ENCODE measurements at places on chromosomes 2 and 18.

DNA sequence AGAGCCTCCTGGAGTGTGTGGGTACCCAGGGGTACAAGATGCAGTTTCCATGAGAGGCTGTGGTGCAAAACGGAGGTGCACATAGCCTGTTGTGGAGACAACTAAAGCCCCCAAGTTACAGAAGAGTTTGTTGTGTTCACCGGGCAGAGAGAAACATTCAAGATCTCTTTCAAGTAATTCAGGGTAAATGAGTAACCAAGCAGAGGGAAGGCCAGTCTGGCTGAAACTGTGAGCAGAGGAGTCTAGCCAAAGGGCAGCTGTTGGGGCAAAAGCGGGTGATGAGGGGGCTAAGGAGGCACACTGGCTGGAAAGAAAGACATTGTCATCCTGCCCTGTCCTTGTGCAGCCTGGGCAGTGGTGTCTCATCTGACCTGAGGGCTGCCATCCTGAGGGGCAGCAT is 52.0 kb downstream of the CXCR4 start:
- no peak for DNase-seq

GRCh38 chr18:40676668-40677067 is 1278.4 kb upstream of the PIK3C3 start:
- DNase-seq, result no peak

- DNase-seq, result no peak
Observed at GRCh38 chr18:57050310-57050949, 96.5 kb upstream of the BOD1L2 start.

DNA sequence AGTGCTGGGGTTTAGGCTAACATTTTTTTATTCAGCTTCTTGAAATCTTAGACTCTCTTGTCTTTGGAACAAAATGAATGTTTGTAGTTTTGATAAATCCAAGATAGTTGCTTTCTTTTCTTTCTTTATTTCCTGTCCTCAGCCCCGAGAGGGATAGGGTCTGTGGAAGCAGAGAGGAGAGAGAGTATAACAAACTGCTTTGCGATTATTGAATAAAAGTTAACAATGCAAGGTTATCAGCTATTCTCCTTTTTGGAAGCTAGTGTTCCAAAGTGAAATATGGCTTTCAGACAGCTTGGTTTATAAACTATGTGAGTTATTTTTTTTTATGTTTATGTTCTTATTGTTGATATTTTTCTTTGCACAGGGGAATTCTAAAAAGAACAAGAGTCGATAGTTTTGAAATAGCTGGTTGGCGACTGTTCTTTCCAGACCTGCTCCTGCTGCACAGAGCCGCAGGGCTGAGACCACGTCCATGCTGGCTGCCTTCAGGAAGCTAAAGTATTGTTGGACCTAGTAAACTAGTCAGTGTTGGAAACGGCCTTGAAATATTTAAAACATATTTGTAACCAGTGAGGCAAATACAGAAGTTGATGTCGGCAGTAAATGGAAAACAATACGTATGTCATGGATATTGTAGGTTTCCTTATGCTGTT is 15.5 kb upstream of the STON1 start:
- DNase-seq, result no peak

DNA sequence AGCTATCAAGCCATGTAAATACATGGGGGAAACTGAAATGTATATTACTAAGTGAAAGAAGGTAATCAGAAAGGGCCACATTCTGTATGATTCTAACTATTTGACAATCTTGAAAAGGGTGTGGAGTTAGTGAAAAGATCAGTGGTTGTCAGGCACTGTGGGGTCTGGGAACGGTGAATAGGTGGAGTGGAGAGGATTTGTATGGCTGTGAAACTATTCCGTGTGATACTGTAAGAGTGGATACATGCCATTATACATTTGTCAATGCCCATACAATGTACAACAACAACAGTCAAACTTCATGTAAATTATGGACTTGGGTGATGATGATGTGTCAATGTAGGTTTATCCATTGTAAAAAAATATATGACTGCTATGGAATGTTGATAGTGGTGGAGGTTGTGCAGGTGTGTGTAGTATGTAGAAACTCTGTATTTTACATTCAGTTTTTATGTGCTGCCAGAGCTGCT is 1116.2 kb downstream of the SUCLG1 start:
- no peak for DNase-seq

DNA sequence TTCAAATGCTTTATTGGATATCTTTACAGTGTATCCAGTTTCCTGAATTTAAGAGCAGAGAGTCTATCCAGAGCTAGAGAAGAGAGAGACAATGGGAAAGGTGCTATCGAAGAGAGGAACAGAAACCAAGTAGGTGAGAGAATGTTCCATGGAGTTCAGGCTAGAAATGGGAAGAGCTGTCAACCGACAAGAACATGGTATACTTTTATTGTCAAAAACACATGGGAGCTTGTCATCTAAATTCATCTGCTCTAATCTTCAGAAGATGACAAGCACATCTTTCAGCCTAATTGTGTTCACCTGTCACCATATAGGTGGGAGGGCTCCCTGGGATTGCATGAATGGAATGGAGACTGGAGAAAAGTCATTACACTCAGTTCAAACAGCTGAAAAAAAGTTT is 690.4 kb upstream of the LRATD1 start:
- DNase-seq, result no peak

GRCh38 chr18:29004921-29005320 is 828.0 kb upstream of the CDH2 start:
- no peak for DNase-seq

DNA sequence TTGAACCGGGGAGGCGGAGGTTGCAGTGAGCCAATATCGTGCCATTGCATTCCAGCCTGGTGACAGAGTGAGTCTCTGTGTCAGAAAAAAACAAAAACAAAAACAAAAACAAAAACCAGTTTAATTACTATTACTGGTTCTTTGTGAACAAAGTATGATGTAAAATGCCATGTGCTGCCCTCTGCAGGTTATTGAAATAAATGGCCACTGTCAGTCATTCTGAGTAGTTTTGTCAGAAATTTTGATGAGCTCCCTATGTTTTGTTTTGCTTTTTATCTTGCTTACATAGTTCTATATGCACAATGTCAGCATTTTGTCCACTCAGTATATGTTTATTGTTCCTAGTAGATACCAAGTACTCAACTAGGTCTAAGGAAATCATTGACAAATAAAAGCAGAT is 423.6 kb upstream of the CHST9 start:
- DNase-seq, result no peak

DNA sequence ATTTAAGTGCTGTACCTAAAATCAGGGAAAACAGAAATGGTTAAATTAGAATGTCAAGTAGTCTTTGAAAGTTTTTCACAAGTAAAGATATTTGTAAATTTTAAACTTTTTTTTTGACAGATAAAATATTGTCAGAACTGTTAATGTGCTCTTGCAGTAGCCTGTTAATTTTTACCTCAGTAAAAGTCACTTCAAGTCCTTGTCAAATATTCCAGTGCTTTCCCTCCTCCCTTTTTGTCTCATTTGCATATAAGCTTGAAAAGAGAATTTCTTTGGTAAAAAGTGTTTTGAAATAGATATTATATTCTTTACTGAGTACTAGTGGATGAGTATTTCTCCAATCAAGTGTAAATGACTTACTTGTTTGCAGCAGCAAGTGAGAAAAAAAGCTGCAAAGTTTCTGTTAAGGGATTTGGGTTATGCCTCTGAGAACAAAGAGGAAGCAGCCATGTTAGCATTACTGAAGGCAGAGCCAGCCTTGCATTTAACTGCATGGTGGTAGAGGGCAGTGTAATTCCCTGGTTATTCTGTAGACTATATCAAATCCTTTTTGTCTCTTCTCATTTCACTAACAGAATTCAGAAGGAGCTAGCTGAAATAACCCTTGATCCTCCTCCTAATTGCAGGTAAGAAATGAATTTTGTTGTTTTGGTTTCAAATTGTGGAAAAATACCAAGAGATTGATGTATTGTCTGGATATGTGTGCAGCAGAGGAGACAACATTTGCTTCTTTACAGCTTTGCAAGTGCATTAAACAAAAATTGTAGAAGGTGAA is 3.2 kb downstream of the UBE2E3 start:
- DNase-seq, result peak; percentile 37

DNA sequence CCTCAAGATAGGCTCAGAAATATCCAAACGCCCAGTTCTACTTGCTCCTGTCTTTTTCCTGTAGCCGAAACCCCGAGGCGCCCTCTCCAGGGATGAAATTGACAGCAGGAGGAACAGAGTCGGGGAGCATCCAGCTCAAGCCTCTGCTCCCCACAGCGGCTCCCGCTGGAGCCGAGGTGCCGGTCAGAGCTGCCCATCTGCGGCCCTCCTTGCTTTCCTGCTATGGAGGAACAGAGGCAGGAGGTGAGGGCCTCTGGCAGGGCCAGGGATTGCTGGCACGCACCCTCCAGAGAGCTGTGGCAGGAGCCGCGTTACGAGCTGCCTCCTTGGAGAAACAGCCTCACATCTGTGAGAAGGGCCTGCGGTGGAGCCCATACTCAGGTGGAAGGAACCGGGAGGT is 172.1 kb downstream of the RNF144A start:
- DNase-seq, result no peak

DNA sequence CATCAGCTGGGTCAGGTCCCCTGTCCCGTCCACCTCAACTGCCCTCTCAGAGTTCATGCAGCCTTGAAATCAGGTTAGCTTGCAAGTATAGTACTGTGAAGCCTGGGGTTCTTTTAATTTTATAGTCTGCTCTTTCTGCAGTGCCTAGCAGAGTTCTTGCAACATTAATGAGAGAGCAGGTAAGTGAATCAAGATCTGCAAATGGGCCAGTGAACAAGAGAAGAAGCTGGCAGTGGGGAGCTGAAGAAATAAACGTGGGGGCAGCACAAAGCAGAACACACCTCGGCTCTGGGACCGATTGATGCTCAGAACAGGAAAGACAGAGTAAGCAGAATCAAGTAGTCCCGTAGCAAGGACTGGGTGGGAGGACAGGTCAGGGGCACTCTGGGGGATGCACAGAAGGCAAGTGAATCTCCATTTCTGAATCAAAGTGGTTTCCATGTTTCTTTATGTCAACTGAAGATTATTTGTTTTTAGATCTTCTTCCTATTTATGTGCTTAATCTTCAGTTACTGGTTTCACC is 675.5 kb downstream of the RNF144A start:
- DNase-seq, result no peak

- no peak for DNase-seq
Observed at GRCh38 chr18:5966514-5966913, 71.2 kb upstream of the TMEM200C start.

- no peak for DNase-seq
Observed at GRCh38 chr18:31719363-31720006, 35.1 kb upstream of the B4GALT6 start.

DNA sequence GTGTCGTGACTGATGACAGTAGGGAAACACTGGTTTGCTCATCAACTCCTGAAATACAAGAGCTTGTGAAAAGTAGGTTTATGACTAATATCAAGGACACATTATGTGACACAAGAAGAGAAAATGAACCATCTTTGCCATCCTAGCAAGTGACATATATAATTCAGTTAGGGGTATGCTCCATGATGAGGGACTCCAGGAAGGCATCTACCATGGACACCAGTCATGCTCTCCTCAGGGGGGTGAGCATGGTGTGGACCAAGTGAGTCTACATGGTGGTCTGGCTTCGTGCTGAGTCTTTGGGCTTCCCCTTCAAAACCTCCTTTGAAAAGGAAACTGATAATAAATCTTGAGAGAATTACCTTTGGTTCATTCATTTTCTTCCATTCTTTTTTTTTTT is 11.7 kb upstream of the SERPINB5 start:
- DNase-seq, result no peak

- no peak for DNase-seq
Observed at GRCh38 chr18:2805970-2806943, 40.5 kb upstream of the EMILIN2 start.

DNA sequence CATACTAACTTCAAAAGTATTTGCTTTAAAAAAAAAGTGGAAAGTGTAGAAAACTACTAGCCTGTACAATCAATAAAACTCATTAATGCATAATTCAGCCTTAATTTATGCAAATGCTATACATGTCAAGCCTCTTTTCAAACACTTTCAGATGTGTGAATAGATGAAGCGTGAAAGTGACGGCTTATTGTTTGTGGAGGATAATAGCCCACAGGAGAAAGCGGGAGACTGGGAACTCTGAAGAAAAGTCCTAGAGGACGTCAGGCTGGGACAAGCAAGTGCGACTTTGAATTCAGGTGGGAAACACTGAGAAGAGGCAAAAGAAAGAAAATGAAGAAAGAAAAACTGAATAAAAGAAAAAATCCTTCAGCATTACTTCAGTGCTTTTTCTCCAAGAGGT is 108.5 kb downstream of the STK39 start:
- DNase-seq, result no peak

- DNase-seq, result no peak
Observed at GRCh38 chr2:124339709-124340108, 314.6 kb downstream of the CNTNAP5 start.

GRCh38 chr2:222268311-222268990 is 30.3 kb downstream of the PAX3 start:
- no peak for DNase-seq
